ENCODE measurements at places on chromosomes 7 and 10. TPM values are rescaled to one million over a fixed set of nuclear protein-coding genes. Genes with fewer than 3 reads are reported as not detected.

DNA sequence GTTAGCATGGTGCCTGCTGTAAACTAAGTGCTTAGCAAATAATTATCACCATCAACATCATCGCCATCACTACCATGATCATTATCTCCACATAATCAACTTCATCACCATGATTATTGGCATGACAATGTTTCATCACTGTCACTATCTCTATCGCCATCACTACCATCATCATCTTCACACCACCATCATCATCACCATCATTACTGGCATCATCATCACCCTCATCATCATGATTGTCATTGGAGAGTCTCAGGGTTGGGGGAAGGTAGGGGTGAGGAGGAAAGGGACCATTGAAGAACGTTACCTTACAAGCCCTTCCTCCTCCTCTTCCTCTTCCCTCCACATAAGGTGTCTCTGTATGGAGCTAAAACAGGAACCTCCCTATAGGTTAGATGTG lies 54.9 kb upstream of the GPR26 start:
- H3K27ac ChIP-seq = no peak overlapping the region
- no peak for DNase-seq
- no peaks in the 10 kb centered on the region for H3K4me1 ChIP-seq
- no peaks in the 10 kb centered on the region for H3K27me3 ChIP-seq
- H3K36me3 ChIP-seq = no peaks in the 10 kb centered on the region

The NPTX2 gene
- total RNA-seq = 11.5 TPM

The NOS3 gene
- 28.1 TPM for total RNA-seq

DNA sequence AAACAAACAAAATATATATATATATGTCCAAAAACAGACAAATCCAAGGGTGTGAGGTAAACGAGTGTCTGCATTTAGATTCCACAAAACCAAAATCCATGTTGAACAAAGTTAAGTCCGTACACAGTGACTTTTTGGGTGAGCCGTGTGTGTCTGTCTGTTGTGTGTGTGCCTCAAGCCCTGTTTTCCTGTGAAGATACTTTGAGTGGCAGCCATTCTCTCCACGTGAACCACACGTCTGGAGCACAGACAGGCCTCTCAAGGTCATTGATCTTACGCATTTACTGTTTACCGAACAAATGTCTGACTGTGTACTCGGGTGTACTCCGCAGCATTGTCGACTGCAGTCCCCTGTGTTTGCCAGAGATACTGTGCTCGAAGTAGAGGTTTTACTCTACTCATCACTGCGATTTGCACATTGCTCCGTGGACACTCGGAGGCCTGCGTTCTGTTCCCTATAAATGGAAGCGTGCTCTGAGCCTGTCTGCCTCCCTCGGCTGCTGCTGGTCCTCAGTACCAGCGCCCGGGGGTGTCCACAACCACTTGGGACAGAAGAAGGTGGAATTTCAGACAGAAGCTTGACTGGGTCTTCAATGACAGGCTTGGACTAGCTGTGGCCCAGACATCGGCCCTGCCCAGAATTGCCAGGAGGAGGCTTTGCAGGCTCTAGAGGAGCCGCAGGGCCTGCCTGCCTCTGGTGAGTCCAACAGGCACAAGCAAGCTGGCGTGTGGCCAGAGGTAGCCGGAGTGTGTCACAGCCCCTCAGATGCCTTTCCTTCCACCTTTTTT lies 22.1 kb downstream of the CYP17A1 start:
- DNase-seq = peak; percentile 97
- no peaks in the 10 kb centered on the region for H3K27me3 ChIP-seq
- H3K27ac ChIP-seq = peak overlapping the region; percentile 97
- H3K4me3 ChIP-seq = no peak overlapping the region
- peaks cover 4% of the 10 kb centered on the region for H3K36me3 ChIP-seq

GRCh38 chr10:71766717-71767419 lies 6.5 kb downstream of the VSIR start:
- H3K27ac ChIP-seq = peak overlapping the region; percentile 80
- H3K36me3 ChIP-seq = no peaks in the 10 kb centered on the region
- H3K4me3 ChIP-seq = no peak overlapping the region
- H3K27me3 ChIP-seq = no peaks in the 10 kb centered on the region
- DNase-seq = peak; percentile 81
- no peaks in the 10 kb centered on the region for H3K4me1 ChIP-seq

DNA sequence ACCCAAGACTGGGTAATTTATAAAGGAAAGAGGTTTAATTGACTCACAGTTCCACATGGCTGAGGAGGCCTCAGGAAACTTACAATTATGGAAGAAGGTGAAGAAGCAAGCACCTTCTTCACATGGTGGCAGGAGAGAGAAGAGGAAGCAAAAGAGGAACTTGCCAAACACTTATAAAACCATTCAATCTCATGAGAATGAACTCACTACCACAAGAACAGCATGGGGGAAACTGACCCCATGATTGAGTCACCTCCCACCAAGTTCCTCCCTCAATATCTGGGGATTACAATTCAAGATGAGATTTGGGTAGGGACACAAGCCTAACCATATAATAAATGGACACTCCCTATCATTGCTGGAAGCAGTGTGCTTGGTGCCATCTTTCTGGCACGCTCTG lies 506.3 kb downstream of the CALN1 start:
- no peak overlapping the region for H3K4me3 ChIP-seq
- no peaks in the 10 kb centered on the region for H3K4me1 ChIP-seq
- no peak overlapping the region for H3K27ac ChIP-seq
- no peaks in the 10 kb centered on the region for H3K27me3 ChIP-seq

The APBB1IP gene
- total RNA-seq = 18.5 TPM

GRCh38 chr7:114214466-114214865 lies 200.1 kb upstream of the FOXP2 start:
- no peak overlapping the region for H3K27ac ChIP-seq
- no peak overlapping the region for H3K4me3 ChIP-seq
- no peaks in the 10 kb centered on the region for H3K27me3 ChIP-seq
- H3K4me1 ChIP-seq = no peaks in the 10 kb centered on the region
- DNase-seq = no peak
- H3K36me3 ChIP-seq = no peaks in the 10 kb centered on the region

- no peak overlapping the region for H3K27ac ChIP-seq
- H3K4me1 ChIP-seq = no peaks in the 10 kb centered on the region
- no peaks in the 10 kb centered on the region for H3K27me3 ChIP-seq
- H3K4me3 ChIP-seq = no peak overlapping the region
Observed at GRCh38 chr7:139249179-139249810, 18.3 kb downstream of the UBN2 start.

GRCh38 chr7:41659539-41659938 lies 43.4 kb downstream of the INHBA start:
- no peak for DNase-seq
- H3K27ac ChIP-seq = no peak overlapping the region
- no peak overlapping the region for H3K4me3 ChIP-seq
- H3K36me3 ChIP-seq = no peaks in the 10 kb centered on the region

- H3K36me3 ChIP-seq = no peaks in the 10 kb centered on the region
- H3K4me3 ChIP-seq = no peak overlapping the region
- no peaks in the 10 kb centered on the region for H3K27me3 ChIP-seq
- H3K27ac ChIP-seq = no peak overlapping the region
- no peaks in the 10 kb centered on the region for H3K4me1 ChIP-seq
- DNase-seq = no peak
Observed at GRCh38 chr10:78436706-78437406, 403.2 kb downstream of the RPS24 start.

- no peaks in the 10 kb centered on the region for H3K27me3 ChIP-seq
- H3K27ac ChIP-seq = no peak overlapping the region
- H3K4me1 ChIP-seq = no peaks in the 10 kb centered on the region
- H3K4me3 ChIP-seq = no peak overlapping the region
- no peaks in the 10 kb centered on the region for H3K36me3 ChIP-seq
- no peak for DNase-seq
Observed at GRCh38 chr7:129959471-129960203, 6.9 kb upstream of the UBE2H start.

DNA sequence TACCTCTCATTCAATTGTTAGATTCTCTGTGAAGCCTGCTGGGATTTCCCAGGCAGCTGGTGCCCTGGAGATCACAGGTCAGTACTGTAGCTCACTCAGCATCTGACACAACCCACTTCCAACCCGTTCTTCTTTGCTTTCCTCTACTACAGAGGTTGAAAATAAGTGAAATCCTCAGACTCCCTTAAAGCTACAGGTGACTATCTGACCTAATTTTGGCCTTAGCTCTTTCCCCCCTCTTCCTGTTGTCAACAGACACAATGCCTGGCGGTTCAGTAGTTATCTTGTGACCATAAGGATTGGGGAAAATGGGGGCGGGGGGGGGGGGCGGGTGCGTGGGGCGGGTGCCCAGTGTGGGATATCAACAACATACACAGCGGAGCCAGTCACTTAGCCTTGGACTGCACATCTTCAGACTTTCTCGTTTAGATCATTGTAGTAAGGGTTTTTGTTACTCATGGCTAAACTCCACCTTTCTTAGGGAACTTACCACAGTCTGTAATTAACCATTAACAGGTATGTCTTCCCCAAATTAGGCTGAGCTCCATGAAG lies 37.8 kb downstream of the MTPN start:
- no peak overlapping the region for H3K4me3 ChIP-seq
- H3K27me3 ChIP-seq = no peaks in the 10 kb centered on the region
- H3K4me1 ChIP-seq = no peaks in the 10 kb centered on the region

- H3K36me3 ChIP-seq = no peaks in the 10 kb centered on the region
- DNase-seq = no peak
- H3K4me3 ChIP-seq = no peak overlapping the region
- H3K4me1 ChIP-seq = peaks cover 5% of the 10 kb centered on the region
- H3K27me3 ChIP-seq = no peaks in the 10 kb centered on the region
Observed at GRCh38 chr7:44634839-44635591, 28.6 kb downstream of the OGDH start.

- no peak for DNase-seq
- H3K4me3 ChIP-seq = no peak overlapping the region
- peaks cover 3% of the 10 kb centered on the region for H3K4me1 ChIP-seq
- H3K36me3 ChIP-seq = no peaks in the 10 kb centered on the region
Observed at GRCh38 chr7:151488096-151488495, 31.6 kb downstream of the RHEB start.

GRCh38 chr7:122305475-122306319 lies 1.1 kb upstream of the FEZF1 start:
- H3K36me3 ChIP-seq = no peaks in the 10 kb centered on the region
- peaks cover 3% of the 10 kb centered on the region for H3K27me3 ChIP-seq
- H3K4me3 ChIP-seq = no peak overlapping the region

The NACAD gene
- total RNA-seq = 15.7 TPM

DNA sequence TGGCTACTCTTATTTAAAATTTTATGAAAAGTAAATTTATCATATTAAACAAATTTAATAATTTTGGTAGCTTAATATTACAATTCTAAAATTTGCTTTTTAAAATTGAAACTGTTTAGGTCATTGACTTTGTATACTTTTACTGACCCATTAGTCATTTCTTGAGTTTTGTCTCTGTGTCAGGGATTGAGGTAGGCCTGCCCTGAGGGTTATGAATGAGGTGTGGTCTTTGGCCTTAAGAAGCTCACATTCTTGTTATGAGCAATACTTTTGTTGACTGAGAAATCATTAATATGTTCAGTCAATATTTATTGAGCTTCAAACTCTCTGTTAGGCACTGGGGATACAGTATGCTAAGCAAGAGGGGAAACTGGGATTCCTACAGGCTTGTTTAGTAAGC lies 47.0 kb upstream of the RPA3 start:
- no peaks in the 10 kb centered on the region for H3K4me1 ChIP-seq
- no peak overlapping the region for H3K27ac ChIP-seq
- no peak overlapping the region for H3K4me3 ChIP-seq
- no peaks in the 10 kb centered on the region for H3K27me3 ChIP-seq
- no peaks in the 10 kb centered on the region for H3K36me3 ChIP-seq
- DNase-seq = no peak

The KCNH2 gene
- 0.65 TPM for total RNA-seq

GRCh38 chr7:107999779-108000560 lies 3.0 kb downstream of the LAMB1 start:
- peaks cover 4% of the 10 kb centered on the region for H3K4me1 ChIP-seq
- H3K27me3 ChIP-seq = no peaks in the 10 kb centered on the region
- no peak overlapping the region for H3K4me3 ChIP-seq
- no peak overlapping the region for H3K27ac ChIP-seq
- H3K36me3 ChIP-seq = no peaks in the 10 kb centered on the region
- DNase-seq = no peak
